D341Med (cell line): ENCODE measurements at places on chromosomes 16 and 17.

- DNase-seq: no peak
Measured at GRCh38 chr16:89601906-89602272, 11.6 kb upstream of the DPEP1 start.

DNA sequence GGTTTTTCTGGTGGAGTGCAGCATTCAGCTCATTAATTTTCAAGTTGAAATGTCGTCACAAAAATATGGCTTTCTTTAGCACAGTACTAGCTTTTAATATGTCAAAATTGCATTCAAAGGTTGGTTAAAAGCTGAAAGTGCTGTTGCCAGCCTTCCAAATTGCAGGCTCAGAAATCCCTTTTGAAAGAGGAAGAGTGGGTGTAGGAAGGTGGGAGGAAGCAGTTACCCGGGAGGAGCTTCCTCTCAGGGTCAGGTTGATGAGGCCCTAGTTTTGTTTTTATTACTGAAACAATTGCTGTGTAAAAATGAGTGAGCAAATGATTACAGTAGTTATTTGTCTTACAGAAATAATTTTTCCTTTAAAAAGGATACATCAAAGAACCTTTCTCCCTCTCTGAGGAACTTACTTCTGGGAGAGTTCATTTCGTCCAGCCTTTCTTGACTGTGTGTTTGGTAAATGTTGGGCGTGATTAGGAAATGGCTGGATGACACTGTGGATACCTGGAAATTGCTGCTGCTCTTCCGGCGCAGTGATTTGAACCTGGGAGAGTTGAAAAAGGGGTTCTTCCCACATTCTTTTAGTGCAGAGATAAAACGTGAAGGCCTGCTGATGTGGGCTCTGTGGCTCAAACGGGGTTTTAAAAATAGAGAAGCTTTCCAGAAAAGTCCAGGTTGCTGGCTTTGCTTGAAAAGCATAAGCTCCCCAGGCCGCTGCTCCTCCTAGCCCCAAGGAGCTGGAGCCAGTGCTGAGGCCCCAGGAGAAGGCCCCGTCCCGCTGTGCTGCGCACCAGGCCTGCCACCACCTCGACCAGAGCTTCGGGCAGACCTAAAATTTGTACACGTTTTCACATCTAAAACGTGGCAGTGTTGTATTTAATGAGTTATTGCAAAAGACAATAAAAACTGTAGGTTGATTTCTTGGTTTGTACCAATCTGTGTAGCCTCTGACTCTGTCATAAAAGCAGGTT, 41.7 kb downstream of the SEC14L1 start:
- no peak for DNase-seq

GRCh38 chr17:1110862-1111598, 68.8 kb downstream of the ABR start:
- DNase-seq: no peak

DNA sequence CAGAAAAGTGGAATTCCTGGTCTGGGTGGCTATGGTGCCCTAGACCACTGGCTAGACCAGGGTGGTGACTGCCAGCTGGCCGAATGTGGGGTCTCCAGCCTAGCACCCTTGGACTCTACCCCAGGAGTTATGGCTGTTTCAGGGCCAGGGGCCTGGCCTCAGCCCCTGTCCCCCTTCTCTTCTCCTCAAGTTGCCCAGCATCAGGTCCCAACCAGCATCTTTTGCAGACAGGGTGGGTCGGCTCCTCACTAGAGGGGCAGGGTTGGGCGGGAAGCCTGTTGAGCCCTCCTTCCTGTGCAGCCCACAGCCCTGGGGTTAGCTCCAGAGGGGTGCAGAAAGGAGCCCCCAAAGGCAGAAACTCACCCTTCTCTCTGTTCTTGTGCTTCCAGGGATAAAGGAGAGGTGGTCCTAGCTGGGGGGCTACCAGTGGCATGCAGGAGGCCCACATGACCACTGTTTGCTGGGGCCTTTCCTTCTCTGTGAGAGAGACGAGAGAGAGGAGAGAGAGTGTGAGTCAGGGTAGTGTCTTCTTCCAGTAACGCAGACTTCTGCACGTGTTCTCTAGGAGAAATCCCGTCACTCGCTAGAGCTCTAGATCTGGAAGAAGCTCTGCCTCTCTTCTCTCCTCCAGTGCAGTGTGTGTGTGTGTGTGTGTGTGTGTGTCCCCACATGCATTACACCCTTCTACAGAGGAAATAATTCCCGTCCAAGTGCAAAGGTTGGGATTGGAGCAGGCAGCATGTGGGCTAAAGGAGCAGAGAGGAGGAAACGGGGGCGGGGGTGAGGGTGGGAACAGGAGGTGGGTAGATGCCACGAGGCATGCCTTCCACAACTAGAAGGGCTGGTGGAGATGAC, 209.4 kb downstream of the SEC14L1 start:
- DNase-seq: no peak

- DNase-seq: peak; percentile 76
Measured at GRCh38 chr16:71542377-71542776, 16.2 kb downstream of the CHST4 start.

DNA sequence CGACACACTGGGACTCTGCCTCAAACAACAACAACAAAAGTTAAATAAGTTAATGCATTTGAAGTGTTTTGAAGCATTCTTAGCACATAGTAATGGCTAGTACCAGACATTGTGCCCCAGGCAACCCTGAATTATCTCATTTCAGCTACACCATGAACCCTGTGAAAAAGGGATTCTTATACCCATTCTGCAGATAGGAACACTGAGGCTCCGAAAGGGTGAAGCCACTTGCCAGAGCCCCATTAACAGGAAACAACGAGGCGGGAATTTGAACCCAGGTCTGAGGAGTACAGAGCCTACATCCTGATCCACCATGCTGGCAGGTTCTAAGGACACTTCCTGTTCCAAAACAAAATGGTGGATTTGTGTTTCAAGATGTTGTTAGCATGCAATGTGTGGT, 9.2 kb downstream of the GPR139 start:
- no peak for DNase-seq

DNA sequence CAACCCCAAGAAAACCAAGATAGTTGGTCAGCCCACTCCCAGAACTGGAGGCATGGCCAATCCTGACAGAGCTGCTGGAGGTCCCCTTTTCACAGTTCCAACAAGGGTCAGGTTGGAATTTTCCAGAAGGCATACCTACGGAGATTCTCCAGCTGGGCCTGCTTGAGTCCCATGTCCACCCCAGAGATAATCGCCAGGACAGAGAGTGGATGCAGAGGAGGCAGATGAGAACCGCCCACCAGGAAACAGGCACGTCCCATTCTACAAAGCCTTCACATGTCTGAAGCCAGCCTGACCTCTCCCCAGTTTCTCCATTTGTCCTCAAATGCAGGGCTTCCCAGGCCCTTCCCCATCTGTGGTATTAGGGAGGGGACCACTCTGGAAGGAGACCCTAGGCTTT, 47.4 kb upstream of the SMURF2 start:
- DNase-seq: no peak

DNA sequence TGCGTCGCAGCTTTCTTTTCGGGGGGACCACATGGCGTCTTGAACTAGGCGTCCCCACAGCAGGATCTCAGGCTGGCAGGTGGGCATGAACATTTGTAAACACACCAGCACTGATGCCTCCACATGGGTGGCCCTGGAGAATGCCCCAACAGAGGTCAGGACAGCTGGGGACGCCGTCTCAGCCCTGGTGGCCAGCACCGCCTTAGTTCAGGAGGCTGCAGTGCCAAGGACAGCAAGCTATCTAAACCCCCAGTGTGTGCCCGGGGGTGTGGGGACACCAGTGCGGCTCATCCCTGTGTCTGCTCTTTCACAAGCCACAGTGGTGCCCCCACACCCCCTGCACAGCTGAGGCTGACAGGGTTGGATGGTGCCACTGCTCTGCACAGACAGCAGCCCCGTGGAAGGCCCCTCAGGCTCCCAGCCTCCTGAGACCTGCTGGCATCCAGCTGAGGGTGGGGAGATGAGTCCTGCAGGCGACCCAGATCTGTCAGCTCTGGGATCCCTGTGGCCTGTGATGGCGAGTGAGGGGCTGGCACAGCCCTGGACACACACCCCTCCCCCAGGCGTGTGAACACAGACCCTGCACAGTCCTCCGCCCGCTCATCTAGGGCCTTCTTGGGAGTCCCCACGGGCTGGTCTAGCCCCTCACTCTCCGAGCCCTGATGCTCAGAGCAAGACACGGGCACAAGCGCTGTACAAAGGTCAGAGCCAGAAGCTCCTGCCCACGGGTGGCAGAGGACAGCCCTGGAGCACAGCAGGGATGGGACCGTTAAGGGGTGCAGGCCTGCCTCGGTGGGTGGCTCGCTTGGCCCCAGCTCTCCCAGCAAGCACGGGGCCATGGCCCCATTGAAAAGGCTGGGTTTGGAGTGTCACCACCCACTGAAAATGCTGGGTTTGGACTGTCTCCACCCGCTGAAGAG, 10.7 kb downstream of the FSCN2 start:
- no peak for DNase-seq

DNA sequence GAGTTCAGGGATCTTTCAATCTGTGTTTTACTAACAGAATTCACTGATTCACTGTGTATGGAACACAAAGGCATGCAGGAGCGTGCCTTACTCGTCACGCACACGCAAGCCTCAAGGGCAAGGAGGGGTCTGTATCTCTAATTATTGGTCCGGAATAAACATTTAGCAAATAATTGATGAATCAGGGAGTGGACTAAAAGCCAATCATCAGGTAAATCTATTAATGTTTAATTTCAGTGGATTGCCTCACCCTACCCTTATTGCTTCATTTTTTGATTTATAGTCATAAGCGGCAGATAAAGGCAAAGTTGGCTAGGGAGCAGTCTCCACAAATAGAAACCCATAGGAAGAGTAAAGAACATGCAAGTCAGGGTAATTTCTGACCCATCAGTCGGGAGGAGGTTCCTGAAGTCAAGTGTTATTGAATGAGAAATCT, 7.4 kb upstream of the HSD17B2 start:
- no peak for DNase-seq

- no peak for DNase-seq
Measured at GRCh38 chr16:1938316-1938715, 4.7 kb downstream of the MSRB1 start.

- no peak for DNase-seq
Measured at GRCh38 chr16:26204138-26204537, 512.4 kb downstream of the HS3ST4 start.

- no peak for DNase-seq
Measured at GRCh38 chr16:82281544-82281943, 111.5 kb upstream of the MPHOSPH6 start.

DNA sequence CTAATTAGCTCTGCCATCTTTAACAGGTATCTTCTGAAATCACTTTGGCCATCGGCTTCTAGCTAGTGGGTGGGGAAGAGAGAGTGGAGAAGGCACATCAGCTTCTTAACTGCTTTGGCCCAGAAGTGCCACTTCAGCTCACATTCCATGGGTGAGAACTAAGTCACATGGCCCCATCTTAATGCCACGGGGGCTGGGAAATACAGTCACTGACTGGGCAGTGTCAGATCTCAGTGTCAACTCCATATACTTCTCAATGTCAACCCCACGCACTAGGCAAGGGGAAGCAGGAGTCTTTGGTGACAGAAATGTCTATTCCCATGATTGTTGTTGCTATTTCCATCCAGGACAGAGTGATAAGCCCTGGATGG, 29.4 kb downstream of the CCR7 start:
- no peak for DNase-seq
